ENCODE measurements at places on chromosomes 4 and X. TPM values are rescaled to one million over a fixed set of nuclear protein-coding genes. Genes with fewer than 3 reads are reported as not detected.

The ASB12 gene
- total RNA-seq, result not detected

The ADH7 gene
- total RNA-seq, result not detected

DNA sequence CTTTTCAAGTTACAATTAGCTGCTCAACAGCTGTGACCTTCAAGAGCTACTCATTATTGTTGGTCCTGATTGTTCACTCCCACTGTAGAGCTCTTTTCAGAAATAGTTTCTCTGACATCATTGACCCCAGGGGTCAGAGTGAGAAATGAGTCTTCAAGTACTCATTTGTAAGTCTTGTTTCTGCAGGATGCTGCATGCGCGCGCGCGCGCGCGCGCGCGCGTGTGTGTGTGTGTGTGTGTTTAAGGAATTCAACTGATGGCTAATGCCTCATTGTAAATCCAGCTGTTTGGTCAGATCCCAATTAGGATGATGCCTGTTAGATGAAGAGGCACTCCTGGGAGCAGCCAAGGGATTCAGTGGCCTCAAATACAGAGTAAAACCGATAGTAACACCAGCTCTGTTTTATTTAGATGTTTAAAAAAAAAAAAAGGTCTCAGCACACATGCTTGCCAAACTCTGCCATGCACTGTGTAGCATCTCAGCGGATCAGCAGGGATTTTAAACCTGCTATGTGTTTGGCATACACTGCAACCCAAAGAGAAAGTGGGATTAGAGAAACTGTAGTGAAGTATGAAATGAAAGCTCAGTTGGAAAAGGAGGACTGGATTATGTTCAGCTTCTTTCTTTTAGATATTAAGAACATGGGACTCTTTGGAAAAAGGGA lies 332.3 kb downstream of the ADGRL3 start:
- DNase-seq, result no peak

The PHOX2B gene
- total RNA-seq, result not detected

DNA sequence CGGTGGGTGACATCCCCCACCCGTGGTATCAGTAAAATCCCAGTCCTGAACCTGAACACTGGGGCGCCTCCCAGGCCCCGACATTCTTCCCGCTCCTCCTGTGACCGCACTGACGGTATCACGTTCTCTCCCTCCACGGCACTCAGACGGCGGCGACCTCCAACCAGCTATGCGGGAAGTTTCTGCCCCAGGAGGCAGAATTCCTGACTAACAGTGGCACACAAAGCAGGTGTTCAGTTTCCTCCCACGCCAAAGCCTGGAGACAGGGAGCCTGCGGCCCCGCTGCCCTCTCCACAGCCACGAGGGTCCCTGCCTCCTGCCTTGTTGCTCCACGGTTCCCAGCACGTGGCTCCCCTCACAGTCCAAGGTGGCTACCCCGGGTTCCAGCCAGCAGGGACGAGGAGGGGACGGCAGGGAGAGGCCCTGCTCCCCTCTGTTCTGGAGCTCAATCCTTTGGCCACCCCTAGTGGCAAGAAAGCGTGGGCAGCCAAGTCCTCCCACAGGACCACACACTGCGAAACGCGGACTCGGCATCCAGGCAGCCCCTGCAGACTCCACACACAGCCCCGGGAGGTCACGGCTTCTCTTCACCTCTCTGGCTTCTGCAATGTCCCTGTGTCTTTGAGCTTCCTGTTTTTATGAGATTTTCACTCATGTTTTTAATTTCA lies 15.2 kb downstream of the CTBP1 start:
- DNase-seq, result no peak

The UGT2A3 gene
- not detected for total RNA-seq

- DNase-seq, result no peak
Observed at GRCh38 chr4:118124997-118125396, 90.7 kb downstream of the NDST3 start.

GRCh38 chrX:29453333-29453732 lies 762.0 kb upstream of the MAGEB2 start:
- no peak for DNase-seq

DNA sequence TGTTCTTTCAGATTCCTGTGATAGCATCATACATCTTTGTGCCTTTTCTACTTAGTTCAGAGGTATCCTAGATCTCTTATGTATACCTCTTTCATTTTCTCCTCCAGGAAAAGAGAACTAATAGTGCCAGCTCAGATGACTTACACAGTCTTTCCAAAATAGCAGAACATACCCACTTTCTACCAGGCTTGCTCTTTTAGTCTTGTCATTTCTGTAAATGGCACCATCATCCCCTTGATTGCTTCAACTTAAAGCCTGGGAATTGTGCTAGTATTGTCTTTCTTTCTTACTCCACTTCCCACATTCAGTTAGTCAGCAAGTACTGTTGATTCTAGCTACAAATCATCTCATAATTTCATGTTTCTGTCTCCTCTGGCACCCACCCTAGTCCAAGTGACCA lies 5.1 kb downstream of the APEX2 start:
- DNase-seq, result no peak

DNA sequence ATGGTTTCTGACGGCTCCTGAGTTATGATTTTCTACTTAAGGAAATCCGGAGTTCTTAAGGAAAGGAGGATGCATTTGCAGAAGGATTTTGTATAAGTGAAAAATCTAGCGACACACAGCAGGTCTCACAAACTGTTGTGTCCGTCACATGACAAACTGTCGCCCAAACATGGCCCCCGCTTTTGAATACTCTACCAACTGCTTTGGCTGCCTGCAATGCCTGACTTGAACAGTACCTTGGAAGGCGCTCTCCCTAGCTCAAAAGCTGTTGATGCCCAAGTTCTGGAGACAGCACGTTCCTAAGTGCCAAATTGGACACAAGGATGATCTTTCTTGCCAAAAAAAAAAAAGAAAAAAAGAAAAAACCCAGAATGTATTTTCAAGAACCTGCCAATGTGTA lies 103.2 kb downstream of the ENPP6 start:
- DNase-seq, result no peak
